ENCODE measurements at places on chromosomes 2 and 18. TPM values are rescaled to one million over a fixed set of nuclear protein-coding genes. Genes with fewer than 3 reads are reported as not detected.

Gene B3GNT7
- total RNA-seq: 0.79 TPM

Gene WDR35
- 19.0 TPM for total RNA-seq

Gene PLCD4
- 0.37 TPM for total RNA-seq

GRCh38 chr2:37872192-37872750, 52.8 kb upstream of the RMDN2 start:
- DNase-seq: no peak

DNA sequence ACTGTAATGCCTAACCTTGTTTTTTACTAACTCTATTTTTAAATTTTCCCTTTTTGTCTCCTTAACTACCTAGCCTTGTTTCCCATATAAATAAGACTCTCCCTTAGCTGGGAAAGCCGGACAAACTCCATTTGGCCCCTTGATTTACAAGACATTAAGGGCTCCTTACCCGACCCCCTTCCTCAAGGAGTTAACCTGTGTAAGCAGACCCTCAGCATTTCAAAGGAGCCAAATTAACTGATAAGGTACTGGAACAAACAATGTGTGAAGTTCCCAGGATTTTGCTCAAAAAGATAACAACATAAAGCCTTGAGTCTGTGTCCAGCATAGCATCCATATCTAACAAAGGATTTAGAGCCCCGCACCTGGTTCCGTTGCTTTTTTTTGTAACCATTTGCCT, 59.6 kb upstream of the C2orf15 start:
- no peak for DNase-seq

DNA sequence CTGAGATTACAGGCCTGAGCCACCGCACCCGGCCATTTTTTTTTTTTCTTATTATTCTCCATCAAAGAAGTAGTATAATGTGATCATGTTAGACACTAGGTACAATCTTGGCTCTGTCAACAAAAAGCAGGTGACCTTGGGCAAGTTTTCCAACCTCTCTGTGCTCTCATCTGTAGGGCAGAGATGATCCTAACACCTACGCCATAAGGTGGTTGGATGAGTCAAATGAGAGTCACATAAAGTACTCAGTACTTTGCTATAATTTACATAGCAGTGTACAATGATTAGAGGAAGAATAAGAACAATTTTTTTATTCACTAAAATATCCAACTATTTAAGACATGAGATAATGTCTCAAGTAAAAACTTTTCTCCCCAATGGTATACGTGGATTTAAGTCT, 128.6 kb downstream of the TGIF1 start:
- no peak for DNase-seq

GRCh38 chr18:317618-318017, 49.8 kb upstream of the THOC1 start:
- DNase-seq: no peak

DNA sequence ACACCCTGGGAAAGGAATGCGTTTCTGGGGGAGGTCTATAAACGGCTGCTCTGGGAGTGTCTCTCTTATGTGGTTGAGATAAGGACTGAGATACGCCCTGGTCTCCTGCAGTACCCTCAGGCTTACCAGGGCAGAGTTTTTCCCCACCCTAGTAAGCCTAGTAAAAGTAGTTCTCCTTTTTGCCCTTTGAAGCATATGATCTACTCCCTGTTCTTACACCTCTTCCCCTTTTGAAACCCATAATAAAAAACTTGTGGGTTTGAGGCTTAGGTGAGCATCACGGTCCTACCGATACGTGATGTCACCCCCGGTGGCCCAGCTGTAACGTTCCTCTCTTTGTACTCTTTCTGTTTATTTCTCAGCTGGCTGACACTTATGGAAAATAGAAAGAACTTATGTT, 97.4 kb downstream of the FSIP2 start:
- DNase-seq: no peak

- no peak for DNase-seq
These were observed 187.9 kb downstream of the NEDD4L start for GRCh38 chr18:58231930-58232329.

DNA sequence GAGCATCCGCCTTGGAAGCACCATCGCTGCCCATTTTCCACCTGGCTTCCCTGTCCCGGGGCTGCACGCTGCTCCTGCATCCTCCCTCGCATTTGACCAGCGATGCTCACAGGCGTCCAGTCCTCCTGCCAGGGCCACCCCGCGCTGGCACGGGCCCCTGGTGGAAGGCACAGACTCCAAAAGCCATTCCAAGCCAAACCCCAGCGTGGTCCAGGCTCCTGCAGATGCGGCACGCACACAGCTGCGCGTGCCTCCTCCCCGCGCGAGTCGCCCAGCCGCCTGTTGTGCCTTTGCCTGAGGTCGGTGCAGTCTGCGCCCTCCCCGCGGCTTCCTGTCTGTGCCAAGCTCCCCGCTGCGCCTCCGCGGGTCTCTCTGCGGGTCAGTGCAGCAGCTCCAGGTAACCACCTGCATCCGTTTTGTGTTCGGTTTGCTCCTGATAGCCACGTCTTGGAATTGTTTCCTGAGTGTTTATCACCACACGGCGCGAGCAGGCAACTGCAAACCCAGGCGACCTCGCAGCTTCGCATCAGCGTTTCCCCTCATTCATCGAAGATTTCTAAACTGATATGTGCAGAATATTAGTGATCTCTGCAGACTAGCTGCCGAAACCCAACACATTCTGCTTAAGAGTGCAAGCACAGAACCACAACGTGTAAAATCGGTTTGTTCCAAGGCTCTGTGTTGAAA, 65.2 kb upstream of the SALL3 start:
- no peak for DNase-seq

DNA sequence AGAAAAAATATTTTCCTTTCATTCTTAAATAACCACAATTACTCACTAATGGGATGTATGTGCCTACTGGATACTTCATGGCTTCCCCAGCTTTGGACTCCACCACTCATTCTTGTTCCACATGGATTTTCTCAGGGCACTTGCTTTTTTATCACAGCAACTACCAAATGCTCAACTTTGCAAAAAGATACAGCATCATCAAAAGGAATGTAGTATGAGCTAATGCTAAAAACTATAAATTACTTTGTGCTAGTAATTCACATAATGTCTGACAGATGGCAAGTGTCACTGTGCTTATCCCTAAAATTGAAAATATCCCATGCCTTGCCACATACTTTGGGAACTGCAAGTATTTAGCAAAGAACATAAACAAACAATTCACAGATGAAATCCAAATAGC, 130.4 kb upstream of the ZFP36L2 start:
- no peak for DNase-seq

GRCh38 chr2:220243571-220243970, 616.1 kb downstream of the SLC4A3 start:
- DNase-seq: no peak

Data from neural crest cell (in vitro differentiated cells).